ENCODE measurements at places on chromosomes 6 and 20. TPM values are rescaled to one million over a fixed set of nuclear protein-coding genes. Genes with fewer than 3 reads are reported as not detected.

DNA sequence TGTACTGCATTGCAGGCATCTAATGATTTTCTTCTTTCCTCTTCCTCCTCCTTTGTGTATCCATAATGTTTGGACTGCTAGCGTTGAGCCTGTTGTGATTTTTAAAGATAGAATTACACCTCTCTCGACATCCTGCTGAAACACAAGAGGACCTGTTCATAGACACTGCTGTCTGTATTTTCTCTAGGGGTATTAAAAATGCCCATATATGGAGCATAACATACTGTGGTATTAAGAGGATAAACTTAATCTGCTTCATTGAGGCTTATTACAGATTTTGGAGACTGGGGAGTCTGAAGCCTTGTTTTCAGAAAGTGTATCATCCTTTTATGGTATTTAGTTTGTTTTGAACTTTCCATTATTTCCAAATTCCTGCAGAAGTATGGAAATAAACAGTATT is 414.3 kb downstream of the CDKAL1 start:
- no peak for DNase-seq
- H3K27me3 ChIP-seq = no peaks in the 10 kb centered on the region
- peaks cover 12% of the 10 kb centered on the region for H3K36me3 ChIP-seq
- peaks cover 6% of the 10 kb centered on the region for H3K4me1 ChIP-seq
- H3K27ac ChIP-seq = no peak overlapping the region

DNA sequence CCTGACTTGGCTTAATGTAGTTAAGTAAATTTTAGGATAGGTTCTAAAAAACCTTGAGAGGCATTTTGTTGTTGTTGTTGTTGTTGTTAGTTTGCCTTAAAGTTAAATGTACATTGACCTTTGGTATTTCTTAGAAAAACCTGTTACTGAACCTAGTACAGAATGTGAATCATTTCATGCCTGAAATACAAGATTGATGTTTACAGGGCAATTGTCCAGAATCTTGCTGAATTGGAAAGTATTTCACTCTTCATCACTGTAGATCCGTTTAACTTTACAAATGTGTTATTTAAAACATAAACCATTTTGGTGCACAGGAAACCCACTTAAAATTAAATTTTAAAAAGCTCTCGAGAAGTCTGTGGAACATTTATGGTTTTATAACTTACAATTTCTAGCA is 75.0 kb downstream of the CEP57L1 start:
- H3K27ac ChIP-seq = no peak overlapping the region
- H3K36me3 ChIP-seq = peaks cover 2% of the 10 kb centered on the region
- no peak overlapping the region for H3K4me3 ChIP-seq
- H3K4me1 ChIP-seq = no peaks in the 10 kb centered on the region

DLK2 gene
- 0.78 TPM for total RNA-seq

DNA sequence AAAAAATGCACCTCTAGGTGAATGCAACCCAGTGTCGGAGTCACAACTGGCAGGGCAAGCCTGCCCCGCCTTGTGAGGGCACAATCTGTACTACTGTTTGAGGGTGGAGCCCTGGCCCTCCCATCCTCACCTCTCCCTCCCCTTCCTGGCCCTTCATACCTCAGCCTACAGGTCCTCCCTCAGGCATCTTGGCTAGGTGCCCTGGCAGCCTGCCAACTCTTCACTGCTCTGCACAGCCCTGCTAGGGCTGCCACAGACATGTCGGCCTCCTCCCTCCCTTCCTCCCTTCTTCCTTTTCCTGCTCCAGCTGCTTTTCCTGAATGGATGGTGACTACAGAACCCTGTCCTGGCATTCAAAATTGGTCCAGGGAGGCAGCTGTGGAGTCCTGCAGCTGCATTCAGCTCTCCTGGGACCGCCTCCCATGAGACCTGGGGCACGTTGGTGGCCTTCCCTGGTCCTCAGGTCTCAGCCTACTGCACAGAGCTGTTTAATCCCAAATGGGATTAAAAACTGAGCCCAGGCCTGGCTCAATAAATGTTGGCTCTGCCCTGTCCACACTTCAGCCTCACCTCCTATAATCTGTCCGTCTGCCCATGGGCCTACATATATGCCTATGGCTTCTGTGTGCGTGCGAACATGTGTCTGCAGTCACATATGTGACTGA is 52.7 kb downstream of the CDH22 start:
- no peaks in the 10 kb centered on the region for H3K4me1 ChIP-seq
- DNase-seq = no peak
- H3K27me3 ChIP-seq = peaks cover 39% of the 10 kb centered on the region
- no peak overlapping the region for H3K4me3 ChIP-seq
- H3K27ac ChIP-seq = no peak overlapping the region

DNA sequence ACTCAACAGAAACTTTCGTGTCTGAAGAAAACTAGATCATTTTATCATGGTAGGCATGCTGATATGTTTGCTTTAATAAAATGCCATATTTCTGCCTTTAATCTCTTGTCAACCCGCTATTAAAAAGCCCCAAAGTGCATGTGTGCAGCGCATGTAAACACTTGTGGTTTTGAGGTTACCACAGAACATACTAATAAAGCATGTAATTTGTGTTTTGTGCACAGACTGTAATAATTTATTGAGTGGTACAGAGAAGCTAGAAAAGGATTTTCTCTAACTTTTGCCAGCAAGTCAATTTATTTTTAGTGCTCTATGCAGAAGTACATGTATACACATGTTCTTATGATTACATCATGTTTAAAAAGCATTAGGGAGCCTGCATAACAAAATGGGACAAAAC is 349.9 kb upstream of the SLC35B3 start:
- H3K4me3 ChIP-seq = no peak overlapping the region
- peaks cover 6% of the 10 kb centered on the region for H3K27me3 ChIP-seq
- H3K36me3 ChIP-seq = no peaks in the 10 kb centered on the region
- DNase-seq = no peak

DNA sequence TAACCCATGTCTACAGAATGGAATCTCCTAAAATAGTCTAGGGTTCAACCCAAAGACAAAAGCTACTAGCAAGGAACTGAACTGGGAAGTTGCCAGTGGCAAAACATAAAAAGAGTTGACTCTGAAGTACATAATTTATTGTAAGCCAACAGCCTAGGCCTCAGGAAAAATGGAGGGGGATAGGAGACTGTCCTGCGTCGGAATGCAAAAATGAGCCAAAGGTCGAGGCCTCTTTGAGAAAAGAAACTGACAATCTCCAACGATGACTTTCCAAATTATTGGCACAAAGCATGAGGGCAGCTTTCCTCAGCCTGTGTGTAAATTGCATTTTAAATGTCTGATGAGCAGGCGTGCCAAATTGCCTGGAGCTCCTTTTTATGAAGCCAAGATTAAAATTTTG is 2.1 kb downstream of the COL12A1 start:
- H3K27ac ChIP-seq = no peak overlapping the region
- H3K4me1 ChIP-seq = peaks cover 48% of the 10 kb centered on the region
- H3K4me3 ChIP-seq = no peak overlapping the region
- peaks cover 88% of the 10 kb centered on the region for H3K27me3 ChIP-seq
- H3K36me3 ChIP-seq = no peaks in the 10 kb centered on the region

DNA sequence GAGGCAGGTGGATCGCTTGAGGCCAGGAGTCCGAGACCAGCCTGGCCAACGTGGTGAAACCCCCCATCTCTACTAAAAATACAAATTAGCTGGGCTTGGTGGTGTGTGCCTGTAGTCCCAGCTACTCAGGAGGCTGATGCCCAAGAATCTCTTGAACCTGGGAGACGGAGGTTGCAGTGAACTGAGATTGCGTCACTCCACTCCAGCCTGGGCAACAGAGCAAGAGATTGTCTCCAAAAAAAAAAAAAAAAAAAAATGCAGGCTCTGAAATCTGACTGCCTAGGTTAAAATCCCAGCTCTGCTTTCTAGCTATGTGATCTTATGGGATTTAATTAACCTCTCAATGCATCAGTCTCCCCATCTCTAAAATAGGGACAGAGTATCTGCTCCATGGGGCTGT is 3.3 kb upstream of the TMEM217 start:
- no peak overlapping the region for H3K4me3 ChIP-seq
- DNase-seq = no peak
- H3K27me3 ChIP-seq = no peaks in the 10 kb centered on the region
- H3K27ac ChIP-seq = peak overlapping the region; percentile 76
- H3K4me1 ChIP-seq = peaks cover 58% of the 10 kb centered on the region

FAM217A gene
- not detected for total RNA-seq

DNA sequence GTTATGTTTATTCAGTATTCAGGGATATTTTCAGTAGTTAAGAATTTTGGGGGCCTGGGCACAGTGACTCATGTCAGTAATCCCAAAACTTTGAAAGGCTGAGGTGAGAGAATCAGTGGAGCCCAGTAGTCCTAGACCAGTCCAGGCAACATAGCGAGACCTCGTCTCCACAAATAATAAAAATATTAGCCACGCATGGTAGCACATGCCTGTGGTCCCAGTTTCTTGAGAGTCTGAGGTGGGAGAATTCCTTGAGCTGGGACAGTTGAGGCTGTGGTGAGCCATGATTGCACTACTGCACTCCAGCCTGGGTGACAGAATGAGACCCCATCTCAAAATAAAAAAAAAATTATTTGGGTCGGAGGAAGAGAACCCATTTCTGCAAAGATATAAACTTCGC is 20.3 kb downstream of the ADGRG6 start:
- no peak overlapping the region for H3K27ac ChIP-seq
- H3K4me3 ChIP-seq = no peak overlapping the region
- no peak for DNase-seq
- no peaks in the 10 kb centered on the region for H3K36me3 ChIP-seq
- no peaks in the 10 kb centered on the region for H3K27me3 ChIP-seq

NNAT gene
- 0.23 TPM for total RNA-seq

FAM209B gene
- total RNA-seq = not detected

GRCh38 chr6:169429001-169429400 is 175.4 kb upstream of the THBS2 start:
- DNase-seq = no peak
- no peaks in the 10 kb centered on the region for H3K4me1 ChIP-seq
- H3K4me3 ChIP-seq = no peak overlapping the region

- H3K27ac ChIP-seq = no peak overlapping the region
- DNase-seq = no peak
- no peak overlapping the region for H3K4me3 ChIP-seq
- no peaks in the 10 kb centered on the region for H3K4me1 ChIP-seq
Observed at GRCh38 chr6:133587546-133588160, 301.3 kb upstream of the TCF21 start.

ZNF451 gene
- 52.3 TPM for total RNA-seq

DNA sequence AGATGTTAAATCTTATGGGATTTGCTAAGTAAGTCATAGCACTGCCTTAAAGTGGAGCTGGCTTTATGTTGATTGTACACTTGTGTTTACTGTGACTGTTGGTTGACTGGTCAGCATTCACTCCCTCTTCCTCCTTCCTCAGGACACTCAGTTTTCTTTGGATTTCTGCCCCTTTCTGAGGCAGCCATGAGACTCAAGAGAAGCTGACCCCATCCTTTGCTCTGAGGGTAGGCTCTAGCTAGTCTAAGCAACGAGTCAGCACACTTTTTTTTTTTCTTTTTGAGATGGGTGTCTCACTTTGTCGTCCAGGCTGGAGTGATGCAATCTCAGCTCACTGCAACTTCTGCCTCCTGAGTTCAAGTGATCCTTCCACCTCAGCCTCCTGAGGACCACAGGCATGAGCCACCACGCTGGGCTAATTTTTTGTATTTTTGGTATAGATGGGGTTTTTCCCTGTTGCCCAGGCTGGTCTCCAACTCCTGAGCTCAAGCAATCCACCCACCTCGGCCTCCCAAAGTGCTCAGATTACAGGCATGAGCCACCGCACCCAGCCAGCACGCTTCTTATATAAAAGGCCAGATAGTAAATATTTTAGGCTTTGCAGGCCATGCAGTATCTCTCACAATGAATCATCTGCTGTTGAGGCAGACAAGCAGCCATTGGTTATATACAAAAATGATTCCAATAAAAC is 191.4 kb downstream of the NFATC2 start:
- no peak overlapping the region for H3K27ac ChIP-seq
- no peak overlapping the region for H3K4me3 ChIP-seq
- H3K4me1 ChIP-seq = no peaks in the 10 kb centered on the region
- DNase-seq = no peak

GRCh38 chr6:141561154-141561553 is 571.6 kb upstream of the GJE1 start:
- H3K4me1 ChIP-seq = peaks cover 18% of the 10 kb centered on the region
- H3K4me3 ChIP-seq = no peak overlapping the region
- no peaks in the 10 kb centered on the region for H3K36me3 ChIP-seq
- no peak overlapping the region for H3K27ac ChIP-seq
- no peaks in the 10 kb centered on the region for H3K27me3 ChIP-seq

GRCh38 chr6:53811082-53811481 is 16.3 kb downstream of the LRRC1 start:
- H3K27ac ChIP-seq = no peak overlapping the region
- no peak for DNase-seq
- no peaks in the 10 kb centered on the region for H3K27me3 ChIP-seq
- no peak overlapping the region for H3K4me3 ChIP-seq
- H3K4me1 ChIP-seq = no peaks in the 10 kb centered on the region

FAM110A gene
- total RNA-seq = 21.3 TPM

DNA sequence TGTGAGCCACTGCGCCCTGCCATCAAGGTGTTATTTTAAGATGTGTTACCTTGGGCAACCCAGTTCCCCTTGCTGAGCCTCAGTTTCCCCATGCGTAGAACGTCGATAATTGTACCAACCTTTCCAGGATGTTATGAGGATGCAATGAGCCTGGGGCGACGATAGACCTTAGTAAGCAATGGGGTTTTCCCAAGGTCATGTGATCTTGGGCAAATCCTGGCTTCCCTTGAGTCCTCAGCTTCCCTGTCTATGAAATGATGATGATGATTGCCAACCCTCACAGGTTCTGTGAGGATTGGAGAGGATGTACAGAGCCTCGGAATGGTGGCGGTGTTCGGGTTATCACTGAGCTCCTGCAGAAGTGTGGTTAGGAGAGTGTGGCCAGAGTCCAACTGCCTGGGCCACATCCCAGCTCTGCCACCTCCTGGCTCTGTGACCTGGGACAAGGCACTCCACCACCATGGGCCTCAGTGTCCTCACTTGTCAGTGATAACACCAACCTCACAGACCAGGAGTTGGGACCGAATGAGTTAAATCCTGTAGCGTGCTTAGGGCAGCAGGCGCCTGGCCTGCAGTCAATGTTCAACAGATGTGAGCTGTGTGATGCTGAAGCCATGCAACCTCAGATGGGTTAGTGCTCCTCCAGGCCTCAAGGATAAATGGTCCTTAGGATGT is 23.4 kb downstream of the SIRPA start:
- no peaks in the 10 kb centered on the region for H3K27me3 ChIP-seq
- H3K4me3 ChIP-seq = no peak overlapping the region
- H3K4me1 ChIP-seq = no peaks in the 10 kb centered on the region
- H3K27ac ChIP-seq = no peak overlapping the region

GMPR gene
- 2.6 TPM for total RNA-seq

- no peak for DNase-seq
- no peak overlapping the region for H3K4me3 ChIP-seq
Observed at GRCh38 chr6:17983730-17984129, 3.7 kb downstream of the KIF13A start.

AGPAT4 gene
- 2.5 TPM for total RNA-seq

- no peak for DNase-seq
- no peak overlapping the region for H3K27ac ChIP-seq
- H3K36me3 ChIP-seq = no peaks in the 10 kb centered on the region
- peaks cover 3% of the 10 kb centered on the region for H3K27me3 ChIP-seq
- H3K4me1 ChIP-seq = peaks cover 6% of the 10 kb centered on the region
- no peak overlapping the region for H3K4me3 ChIP-seq
Observed at GRCh38 chr6:136362421-136363356, 73.0 kb upstream of the BCLAF1 start.

Data from activated naive CD8-positive, alpha-beta T cell treated with anti-CD3 and anti-CD28 coated beads for 36 hours (primary cell).